ENCODE measurements at places on chromosomes 5 and 9.

- no peak for DNase-seq
Measured at GRCh38 chr5:79847561-79847960, 143.5 kb downstream of the MTX3 start.

- DNase-seq, result no peak
Measured at GRCh38 chr9:33651125-33651524, 127.1 kb downstream of the ANKRD18B start.

- no peak for DNase-seq
Measured at GRCh38 chr5:98308960-98309359, 464.5 kb upstream of the RGMB start.

- peak; percentile 9 for DNase-seq
Measured at GRCh38 chr9:125966959-125967711, 220.0 kb downstream of the PBX3 start.

DNA sequence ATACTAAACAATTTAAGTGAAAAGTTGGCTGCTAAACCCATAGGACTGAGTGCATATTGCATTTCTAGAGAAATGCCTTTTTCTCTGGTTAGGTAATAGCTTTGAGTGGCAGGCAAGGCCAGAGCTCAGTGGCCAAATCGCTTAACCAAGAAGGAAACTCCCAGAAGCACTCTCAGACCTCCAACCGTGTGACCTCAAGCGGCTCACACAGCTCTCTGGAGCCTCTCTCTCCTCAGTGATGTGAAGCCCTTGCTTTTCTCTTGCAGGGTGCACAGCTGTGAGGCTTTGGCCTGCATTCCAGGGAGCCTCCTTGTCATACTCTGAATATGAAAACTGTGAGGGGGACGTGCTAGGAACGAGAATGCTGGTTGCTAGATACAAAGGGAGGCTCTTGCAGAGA lies 106.7 kb downstream of the INSYN2B start:
- no peak for DNase-seq

GRCh38 chr5:145396888-145397287 lies 438.3 kb downstream of the PRELID2 start:
- DNase-seq, result no peak

DNA sequence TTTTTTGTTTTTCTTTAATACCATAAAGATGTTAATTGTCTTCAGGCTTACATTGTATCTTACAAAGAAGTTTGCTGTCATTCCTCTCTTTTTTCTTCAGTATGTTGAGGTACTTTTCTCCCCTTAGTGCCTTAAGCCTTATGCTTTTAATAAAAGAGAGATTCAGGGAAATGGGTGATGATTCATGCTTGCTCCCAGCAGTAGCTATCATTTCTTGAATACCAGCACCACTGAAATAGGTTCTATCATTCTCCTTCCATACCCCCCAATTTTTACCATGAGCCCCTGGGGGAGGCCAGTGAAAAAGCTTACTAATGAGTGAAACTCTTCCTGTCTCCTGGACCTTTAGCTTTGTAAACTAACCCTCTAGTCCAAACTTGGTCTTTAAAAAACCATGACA lies 165.0 kb downstream of the FBXL7 start:
- no peak for DNase-seq

DNA sequence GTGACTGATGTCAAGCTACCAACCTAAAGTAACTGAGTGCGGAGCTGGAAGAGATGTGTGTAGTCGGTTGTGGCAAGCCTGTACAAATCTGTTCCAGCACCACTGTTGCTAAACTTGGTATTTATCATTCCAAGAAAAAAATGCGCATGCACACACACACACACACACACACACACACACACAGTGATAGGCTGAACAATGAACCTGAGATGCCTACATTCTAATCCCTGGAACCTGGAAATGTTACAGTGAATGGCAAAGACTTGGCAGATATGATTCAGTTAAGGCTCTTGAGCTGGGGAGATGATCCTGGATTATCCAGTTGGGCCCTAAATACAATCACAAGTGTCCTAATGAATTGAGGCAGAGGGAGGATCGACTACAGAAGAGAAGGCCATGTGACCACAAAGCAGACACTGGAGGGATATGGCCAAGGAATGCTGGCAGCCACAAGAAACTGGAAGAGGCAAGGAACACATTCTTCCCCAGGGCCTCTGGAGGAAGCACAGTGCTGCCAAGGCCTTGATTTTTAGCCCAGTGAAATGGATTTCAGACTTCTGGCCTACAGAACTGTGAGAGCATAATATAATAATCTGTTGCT lies 49.7 kb upstream of the LHFPL2 start:
- DNase-seq, result no peak

DNA sequence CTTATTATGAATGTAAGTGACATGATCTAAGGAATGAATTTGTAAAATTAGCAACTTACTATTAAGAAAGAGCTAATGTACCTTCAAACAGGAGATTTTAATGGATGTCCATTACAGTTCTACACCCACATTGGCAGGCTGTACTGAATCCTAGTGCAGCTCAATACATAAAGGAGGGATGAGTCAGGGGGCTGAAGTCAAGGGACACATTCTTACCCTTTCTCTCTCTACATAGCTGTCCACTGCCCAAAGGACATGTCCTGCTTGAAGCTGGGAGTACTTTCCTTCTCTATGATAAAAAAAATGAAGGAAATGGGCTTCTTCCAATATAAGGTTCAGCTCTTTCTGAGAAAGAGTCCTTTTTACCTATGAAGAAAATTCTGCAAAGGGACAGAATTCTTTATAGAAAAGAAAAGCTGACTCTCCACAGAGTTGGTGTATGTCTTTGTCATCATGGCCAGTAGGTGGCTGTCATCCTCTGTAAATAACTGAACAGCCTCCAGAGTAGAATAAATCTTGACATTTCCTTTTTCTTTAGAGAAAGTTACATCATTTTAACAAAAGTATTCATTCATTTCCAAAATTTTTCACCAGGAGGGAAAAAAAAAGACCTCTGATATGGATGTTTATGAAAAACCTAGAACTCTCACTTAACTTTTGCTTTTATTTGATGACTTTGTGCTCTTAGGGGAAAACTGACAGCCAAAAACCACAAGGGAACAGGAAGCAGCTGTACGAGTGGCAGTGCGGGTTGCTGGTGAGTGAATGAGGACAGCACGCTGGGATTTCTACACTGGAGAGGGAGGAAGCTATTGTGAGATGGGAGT lies 13.1 kb upstream of the IFNA14 start:
- DNase-seq, result peak; percentile 30

GRCh38 chr5:178651046-178651810 lies 24.4 kb upstream of the CLK4 start:
- no peak for DNase-seq

- DNase-seq, result no peak
Measured at GRCh38 chr9:111414406-111414805, 69.8 kb downstream of the ECPAS start.

DNA sequence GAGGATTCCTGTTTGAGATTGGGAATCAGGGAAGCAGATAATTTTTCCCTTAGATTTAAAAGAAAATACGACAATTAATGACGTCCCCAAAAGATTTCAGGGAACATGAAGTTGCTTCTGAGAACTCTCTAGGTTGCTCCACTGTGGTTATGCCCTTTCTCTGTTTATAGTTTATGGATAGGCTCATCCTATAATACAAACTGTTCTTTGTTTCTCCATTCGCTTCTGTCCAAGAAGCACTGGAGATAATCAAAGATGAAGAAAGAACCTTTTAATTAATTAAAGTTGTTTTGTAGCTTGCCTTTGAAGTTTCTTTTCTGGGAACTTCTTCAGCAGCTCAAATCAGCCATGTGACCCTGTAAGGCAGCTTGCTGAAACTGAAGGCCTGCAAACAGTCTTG lies 87.5 kb downstream of the CHSY3 start:
- DNase-seq, result no peak

- no peak for DNase-seq
Measured at GRCh38 chr5:138649316-138649720, 74.1 kb upstream of the HSPA9 start.

DNA sequence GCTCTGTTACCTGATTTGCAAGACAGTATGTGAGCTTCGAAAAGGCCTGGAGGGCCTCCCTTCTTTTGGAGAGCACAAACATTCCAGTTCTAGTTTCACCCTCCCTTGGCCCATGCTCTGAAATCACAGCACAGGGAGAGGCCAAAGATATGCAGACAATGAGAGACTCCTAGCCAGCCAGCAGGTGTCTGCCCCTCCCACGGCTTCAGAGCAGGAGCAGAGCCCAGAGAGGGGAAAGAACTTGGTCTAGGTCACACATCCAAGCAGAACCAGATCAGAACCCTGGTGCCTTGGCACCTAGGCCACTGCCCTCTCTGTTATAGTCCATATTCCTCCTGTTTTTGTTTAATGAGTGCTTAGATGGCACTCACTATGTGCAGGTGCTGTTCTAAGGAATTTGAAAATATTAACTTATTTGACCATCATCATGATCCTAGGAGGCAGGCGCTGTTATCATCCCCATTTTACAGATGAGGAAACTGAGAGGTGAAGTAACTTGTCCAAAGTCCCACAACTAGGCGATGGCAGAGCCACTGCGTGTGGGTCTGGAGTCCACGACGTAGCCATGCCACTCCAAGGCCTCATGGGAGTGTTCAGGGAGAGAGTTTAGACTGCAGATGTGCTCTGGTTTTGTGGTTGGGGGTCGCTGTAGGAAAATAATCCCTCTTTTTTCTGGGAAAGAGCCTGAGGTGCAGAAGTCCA lies 27.2 kb downstream of the TMOD1 start:
- DNase-seq, result no peak

- DNase-seq, result no peak
Measured at GRCh38 chr9:21585756-21586752, 103.9 kb upstream of the IFNE start.

GRCh38 chr9:114155263-114155994 lies at the start of gene COL27A1:
TSS of gene COL27A1 (plus strand) at chr9:114155537. CDS start at chr9:114155951, 414 bp downstream.
- DNase-seq, result peak; percentile 92

- no peak for DNase-seq
Measured at GRCh38 chr5:109611505-109611904, 78.2 kb upstream of the MAN2A1 start.

DNA sequence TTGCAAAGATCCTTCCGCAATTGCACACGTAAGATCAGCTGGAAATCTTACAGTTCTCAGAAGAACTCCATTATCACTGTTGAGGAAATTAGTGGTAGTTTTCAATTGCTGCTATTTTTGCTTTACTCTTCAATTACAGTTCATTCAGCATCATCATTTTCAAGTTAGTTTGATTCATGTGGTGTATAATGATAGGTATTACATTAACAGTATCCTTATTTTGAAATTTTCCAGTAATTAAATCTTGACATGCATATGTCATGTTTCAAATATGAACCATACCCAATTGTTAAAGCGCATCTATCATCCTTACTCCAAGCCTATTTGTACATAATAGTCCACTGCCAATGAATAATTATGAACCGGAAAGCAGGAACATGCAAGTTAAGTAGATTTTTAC lies 60.3 kb downstream of the NR6A1 start:
- no peak for DNase-seq
